ENCODE measurements at places on chromosomes 4 and X.
A peak's percentile ranks its signal among the peaks of the same experiment; 100 is the strongest.

DNA sequence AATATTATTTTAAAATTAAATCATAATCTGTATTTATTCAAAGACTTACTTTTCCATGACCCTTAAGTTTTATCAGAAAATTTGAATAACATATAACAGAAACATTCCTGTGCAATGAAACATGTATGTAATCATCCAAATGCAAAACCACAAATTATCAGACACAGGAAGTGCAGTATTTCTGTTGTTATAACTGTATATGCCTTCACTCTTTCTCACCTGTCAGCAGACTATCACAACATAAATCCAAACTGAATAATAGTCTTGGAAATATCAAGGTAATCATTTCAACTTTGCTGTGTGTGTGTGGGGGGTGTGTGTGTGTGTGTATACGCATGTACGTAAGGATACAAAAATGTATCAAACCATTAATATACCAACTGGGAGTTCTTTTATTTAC is 285.9 kb downstream of the SLC7A11 start:
- DNase-seq: no peak

DNA sequence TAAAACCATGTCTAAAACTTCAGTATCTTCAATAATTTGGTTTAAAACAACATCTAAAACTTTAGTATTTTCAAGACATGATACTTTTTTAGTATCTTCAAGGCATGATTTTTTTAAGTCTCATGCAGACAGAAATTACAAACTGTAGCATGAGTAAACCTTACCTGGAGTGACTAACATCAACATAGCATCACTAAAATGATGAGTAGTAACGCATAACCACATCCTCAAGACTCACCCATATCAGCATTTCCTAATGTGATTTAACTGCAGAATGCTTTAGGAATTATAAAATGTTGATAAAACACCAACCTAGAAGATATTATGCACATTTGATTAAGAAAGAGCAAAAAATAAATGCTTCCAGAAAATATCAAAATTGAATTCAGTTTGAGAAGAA is 19.7 kb upstream of the EDNRA start:
- DNase-seq: no peak

DNA sequence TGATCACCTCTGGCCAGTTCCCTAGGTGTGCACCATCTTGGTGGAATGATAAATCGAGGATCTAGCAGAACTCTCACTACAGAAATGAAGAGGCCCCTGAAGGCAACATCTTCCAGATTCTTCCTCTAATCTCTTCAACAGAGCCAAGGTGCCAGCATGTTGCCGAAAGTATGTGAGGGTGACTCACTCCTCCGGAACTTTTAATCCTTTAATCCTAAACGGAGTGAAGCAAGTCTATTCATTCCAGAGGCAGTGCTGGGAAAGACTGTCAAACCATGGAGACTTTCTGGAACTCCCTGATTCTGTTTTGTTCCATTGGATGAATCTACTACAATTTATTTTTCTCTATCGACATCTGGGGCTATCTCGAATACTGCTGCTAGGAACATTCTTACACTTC is 68.7 kb downstream of the SUPT20HL2 start:
- DNase-seq: peak; percentile 61

GRCh38 chr4:187739771-187740170 is 255.8 kb upstream of the ZFP42 start:
- DNase-seq: peak; percentile 18

GRCh38 chr4:38781854-38782261 is 932 bp downstream of the TLR10 start:
- DNase-seq: no peak

DNA sequence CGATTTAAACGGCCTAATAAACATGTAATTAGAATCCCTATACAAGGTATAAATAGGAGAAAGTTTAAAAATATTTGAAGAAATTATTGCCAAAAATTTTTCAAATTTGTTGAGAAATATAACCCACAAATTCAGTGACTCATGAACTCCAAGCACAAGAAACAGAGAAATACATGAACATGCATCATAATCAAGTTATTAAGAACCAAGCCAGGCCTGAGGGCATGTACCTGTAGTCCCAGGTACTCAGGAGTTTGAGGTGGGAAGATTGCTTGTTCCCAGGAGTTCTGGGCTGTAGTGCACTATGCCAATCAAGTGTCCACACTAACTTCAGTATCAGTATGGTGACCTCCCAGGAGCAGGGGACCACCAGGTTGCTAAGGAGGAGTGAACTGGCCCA is 341.9 kb downstream of the CAMK2D start:
- DNase-seq: no peak

DNA sequence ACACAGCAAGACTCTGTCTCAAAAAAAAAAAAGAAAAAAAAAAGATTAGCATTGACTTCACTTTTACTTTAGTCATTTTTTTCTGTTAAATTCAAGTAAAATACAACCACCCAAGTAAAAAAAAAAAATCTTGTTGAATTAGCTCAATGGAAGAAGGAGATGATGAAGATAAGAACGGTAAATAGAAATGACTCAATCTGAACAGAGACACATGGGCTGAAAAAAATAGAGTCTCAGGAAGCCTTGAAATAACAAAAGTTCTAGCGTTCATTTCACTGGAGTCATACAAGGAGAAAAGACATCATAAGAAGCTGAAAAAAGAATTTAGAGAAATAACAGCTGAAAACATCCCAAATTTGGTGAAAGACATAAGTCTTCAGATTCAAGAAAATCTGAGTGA is 75.5 kb downstream of the CASP3 start:
- no peak for DNase-seq

- peak; percentile 4 for DNase-seq
Measured at GRCh38 chr4:27000820-27001219, 140.2 kb downstream of the STIM2 start.

DNA sequence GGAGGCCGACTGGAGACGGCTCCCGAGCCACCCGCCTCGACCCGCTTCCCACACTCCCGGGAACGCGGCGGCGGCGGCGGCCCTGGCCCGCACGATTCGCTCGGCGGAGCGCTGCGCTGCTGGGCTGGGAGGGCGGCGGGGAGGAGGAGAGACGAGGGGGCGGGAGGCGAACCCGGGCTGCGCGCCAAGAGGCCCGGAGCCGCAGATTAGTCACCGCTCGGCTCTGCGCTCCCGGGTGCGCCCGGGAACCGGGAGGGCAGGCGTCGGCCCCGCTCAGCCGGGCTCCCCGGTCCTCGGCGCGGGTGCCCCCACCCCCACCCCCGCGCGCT is 11.2 kb upstream of the BCOR start:
- DNase-seq: peak; percentile 85

GRCh38 chr4:39655876-39656275 is 17.2 kb upstream of the SMIM14 start:
- peak; percentile 11 for DNase-seq
